ENCODE measurements at places on chromosomes 3 and 15.

DNA sequence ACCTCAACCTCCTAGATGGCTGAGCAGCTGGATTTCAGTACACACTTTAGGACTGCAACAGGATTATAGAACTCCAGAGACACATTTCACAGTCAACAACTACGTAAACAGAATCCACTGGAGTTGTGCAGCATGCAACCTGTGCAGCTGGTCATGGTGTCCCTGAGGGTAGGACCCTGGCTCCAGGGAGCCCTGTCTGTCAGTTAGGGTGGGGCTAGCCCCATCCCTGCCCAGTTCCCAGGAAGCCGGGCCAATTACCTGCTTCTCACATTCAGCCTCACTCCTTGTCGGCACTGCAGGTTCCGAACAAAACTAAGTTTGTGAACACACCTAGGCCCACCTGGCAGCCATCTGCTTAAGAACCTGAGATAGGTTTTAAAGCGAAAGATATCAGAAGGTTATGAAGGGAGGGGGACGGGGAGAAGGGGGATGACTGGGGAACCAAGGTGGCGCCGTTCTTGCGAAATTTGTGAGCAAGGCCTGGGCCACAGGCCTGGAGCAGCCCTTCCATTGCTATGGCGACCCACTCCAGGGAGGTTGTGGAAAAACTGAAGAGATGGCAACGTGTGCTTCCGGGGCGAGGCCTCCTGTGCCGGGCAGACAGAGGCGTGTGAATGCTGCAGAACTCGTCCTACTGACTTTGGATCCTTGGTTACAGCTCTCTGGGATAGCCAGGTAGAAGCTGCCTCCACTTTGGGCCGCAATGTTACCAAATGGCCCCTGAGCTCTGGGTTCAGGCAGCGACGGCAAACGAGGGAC lies 25.3 kb downstream of the ACSBG1 start:
- DNase-seq: no peak

- no peak for DNase-seq
Observed at GRCh38 chr3:67401921-67402320, 252.5 kb downstream of the SUCLG2 start.

GRCh38 chr3:133855002-133855370 lies 40.7 kb downstream of the RAB6B start:
- no peak for DNase-seq

- no peak for DNase-seq
Observed at GRCh38 chr3:38163841-38164642, 1.3 kb upstream of the OXSR1 start.

GRCh38 chr3:133413161-133414020 lies 13.5 kb downstream of the BFSP2 start:
- DNase-seq: no peak

DNA sequence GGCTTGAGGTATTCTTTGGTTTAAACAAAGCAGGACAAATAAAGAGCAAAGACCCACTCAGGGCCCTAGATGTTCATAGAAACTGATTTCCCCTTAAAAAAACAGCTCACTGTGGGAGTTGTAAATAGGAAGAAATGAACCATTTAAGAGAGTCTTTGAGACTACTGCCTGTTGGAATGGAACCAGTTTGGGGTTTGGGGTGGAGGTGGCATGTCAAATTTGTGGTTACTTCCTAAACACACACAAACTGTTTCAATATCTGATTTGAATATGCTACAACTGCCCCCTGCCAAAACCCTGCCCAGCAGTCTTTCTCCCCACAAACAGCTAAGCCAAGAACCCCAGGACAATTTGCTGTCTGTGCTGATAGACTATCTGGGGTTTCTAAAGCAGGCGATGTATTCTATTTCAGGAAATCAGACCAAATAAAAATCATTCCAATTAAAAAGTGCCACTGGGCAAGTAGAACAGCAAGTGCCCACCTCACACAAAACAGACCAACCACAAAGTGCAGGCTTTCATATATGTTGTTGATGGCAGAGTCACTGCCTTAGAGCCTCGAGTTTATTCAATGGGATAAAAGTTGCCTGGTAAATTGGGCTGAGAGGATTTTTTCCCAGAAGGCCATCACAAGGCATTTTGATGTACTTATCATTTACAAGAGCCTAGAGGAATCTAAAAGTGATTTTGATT lies 293.9 kb upstream of the PROK2 start:
- no peak for DNase-seq

DNA sequence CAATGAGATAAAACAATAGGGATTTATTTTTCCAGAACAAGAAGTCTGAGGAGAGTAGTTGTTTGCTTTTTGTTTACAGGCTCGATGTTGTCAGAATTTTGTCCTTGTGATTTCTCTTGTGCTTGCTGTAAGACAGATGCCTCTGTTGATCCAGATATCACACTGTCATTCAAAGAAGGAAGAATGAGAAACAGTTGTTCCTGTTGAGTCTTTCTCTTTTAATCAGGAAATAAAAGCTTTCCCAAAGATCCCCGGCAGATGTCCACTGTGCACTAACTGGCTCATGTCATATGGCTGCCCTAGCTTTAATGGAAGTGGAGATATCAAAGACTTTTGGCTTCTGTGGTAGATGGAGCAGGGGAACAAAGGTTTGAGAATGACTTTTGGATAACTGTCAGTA lies 6.8 kb downstream of the SERPINI1 start:
- DNase-seq: no peak

DNA sequence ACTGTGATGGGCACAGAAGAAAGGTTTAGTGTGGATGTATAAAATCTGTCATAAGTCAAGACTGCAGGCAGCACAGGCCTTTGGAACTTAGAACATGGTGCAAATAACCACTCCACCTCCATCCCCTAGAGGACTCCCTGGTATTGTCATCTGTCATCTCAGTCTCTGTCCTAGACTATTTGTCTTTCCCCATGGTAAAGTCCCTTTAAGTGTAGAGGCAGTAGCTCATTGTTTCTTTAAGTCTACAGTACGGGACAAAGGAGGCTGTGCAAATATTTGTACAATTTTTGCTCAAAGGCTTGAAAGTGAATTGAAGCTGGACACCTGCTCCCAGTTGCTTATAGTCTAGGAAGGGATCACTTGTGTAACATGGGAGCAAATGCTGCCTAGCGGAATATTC lies 3.2 kb upstream of the PXYLP1 start:
- no peak for DNase-seq

GRCh38 chr3:126124148-126124868 lies 40.4 kb upstream of the SLC41A3 start:
- no peak for DNase-seq

DNA sequence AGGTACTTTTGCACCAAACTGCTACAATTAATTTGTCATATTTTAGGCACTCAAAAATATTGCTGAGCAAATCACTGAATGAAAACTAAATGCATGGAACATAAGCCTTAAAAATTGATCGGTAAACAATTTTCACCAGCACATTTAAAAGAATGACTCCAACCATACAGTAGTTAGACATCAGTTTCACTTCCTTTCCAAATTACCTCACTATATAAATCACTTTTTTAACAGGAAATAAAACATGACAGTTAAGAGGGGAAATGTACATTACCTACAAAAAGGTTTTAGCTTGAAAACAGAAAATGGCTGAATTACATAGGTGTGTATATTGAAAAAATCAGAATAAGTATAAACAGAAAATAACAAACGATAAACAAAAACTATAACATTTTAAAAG lies 108.4 kb downstream of the SERPINI1 start:
- no peak for DNase-seq

DNA sequence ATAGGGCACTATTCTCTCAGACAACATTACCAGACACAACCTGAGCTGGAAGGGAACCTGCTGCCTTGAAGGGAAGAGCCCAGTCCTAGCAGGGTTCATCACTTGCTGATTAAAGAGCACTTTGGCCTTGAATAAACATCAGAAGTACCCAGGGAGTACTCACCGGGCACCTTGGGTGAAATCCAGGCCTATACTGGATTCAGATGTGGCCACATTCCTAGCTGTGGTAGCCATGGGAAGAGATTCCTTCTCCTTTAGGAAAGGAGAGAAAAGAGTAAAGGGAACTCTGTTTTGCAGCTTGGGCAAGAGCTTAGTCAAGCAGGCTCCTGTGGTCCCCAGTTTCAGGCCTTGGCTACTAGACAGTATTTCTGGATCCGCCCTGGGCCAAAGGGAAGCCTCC lies 195.0 kb downstream of the SPATA16 start:
- DNase-seq: no peak

DNA sequence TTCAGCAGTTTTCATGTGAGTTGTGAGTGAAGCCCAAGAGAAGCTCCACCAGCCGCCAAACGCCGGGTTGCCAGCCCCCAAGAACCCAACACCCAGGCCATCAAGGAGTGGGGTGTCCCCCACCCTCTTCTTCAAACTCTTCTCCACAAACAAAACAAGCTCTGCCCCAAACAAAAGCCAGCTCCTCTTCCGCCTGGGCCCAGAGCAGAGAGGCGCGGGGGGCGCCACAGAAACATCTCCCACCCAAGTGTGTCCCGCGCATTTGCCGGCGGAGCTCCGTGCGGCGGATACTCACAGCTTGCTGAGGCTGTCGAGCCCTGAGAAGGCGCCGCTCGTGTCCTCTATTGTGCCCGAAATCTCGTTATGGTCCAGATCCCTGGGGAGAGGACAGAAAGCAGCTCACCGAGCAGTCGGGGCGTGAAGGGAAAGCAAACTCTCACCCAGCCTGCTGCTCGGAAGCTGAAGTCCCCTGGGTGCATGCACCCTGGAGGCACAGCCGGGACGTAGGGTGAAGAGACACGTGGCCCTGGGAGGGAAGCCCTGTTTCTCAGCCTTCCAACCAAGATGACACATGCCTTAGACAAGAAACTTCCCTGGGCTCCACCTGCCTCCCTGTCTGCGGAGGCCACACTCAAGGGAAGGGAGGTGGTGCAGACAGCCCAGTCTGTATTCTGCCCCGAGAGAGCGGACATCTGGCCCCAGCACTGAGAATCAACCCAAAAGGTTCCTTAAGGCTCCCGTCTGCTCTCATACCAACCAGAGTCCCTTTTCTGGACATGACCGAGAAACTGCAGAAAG lies 95.7 kb downstream of the LRIG1 start:
- no peak for DNase-seq

DNA sequence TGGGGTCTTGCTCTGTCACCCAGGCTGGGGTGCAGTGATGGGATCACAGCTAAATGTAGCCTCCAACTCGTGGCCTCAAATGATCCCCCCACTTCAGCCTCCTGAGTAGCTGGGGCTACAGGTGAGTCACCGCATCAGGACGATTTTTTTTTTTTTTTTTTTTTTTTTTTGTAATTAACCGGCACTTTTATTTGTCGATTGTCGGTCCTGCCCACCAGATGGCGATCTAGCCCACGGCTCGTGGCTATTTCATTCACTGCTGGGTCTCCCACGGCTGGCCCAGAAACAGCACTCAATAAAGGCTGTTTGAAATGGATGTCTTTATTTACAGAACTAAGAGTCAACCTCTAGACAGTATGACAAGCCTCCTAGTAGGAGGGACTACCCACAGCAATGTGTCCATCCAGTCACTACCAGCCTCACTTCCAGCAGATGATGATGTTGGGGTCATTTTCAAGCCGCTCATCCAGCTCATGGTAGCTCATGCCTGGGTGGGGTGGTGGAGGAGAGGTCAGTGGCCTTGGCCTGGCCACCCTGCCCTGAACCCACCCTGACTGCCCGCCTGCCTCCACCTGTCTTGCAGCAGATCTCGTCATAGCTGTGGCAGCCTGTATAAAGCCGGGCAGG lies 1.8 kb upstream of the ZMYND10 start:
- peak; percentile 88 for DNase-seq

DNA sequence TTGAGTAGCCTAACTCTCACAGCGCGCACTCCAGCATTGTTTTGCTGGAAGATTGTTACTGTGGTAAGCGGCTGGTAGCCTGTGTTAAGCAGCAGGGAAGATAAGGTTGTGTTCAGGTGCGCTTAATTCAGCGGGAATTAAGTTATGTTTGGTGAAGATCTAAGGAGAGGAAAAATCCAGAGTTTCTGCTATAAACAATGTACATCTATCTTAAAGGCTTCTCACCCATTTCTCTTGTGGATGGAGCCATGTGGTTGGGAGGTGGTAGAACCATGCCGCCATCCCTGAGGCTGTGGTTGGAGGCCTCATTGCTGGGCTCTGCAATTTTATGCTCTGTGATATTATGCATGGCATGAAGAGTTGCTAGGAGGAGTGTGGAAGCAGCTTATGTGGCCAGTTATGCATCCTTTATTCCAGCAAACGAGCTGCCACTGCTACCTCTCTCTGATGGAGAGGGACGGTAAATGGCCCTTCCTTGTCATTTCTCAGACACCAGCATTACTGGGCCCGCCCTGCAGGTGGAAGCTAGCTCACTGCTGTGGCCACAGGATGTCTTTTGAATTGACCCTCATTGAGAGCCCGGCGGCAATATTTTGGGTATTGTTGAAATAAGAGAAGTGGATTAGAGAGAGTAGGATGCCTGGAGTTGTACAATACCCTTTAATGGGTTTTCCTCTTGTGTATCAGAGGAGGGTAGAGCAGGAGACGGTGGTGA lies 1.3 kb downstream of the MINAR1 start:
- no peak for DNase-seq

- no peak for DNase-seq
Observed at GRCh38 chr15:29672923-29673809, 149.1 kb downstream of the TJP1 start.

DNA sequence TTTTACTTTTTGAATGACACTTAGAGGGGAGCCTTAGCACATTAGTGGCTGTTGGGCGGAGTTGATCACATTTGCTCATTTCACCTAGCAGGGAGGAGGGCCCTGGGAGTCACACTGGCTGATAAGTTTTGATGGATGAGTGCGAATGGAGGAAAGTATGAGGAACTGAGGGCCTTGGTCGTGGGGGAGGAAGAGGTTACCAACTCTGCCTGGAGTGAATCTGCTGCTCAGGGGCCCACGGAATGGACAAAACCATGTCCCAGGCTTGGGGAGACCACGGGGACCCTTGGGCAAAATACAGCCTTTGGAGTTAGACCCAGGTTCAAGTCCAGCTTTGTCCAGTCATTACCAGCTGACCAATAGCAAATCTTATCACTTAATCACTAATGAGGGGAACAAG lies 5.1 kb upstream of the FLNB start:
- DNase-seq: no peak

Measured in CD4-positive, alpha-beta T cell treated with Interferon alpha-2 for 1 hour (primary cell).